Effector CD4-positive, alpha-beta T cell (primary cell): ENCODE measurements at places on chromosomes 12 and 14.

- DNase-seq: no peak
Measured at GRCh38 chr14:52413729-52414408, 99.8 kb downstream of the PTGER2 start.

DNA sequence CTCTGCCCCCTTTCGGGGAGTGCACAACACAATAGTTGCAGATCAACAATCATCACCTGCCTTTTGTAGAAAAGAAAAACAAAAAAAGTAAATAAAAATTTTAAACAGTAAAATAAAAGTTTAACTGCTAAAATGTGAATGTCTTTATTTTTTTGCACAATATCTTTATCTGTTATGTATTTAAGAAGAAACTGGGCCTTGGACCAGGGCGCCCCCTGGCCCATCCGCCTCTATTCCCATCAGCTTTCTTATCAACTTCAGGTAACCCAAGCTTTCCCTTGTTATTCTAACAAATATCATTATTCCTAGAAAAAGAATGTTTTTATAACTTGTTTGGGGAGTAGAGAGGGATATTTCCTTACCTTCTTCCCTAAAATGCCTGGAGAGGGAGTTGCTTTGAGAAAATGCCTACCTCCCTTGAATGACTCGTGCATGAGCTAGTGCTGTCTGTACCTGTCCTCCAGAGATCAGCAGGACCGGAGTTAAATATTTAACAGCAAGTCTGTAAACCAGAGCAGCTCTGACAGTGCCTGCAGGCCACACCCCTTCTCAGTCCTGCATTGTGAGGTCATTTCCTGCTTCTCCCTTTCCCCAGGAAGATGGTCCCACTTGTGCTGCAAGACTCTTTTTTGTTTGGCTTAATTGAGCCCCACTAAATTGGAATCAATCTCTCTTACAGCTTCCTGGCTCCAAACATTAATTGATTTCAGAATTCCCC, 192.8 kb upstream of the RGS6 start:
- no peak for DNase-seq

DNA sequence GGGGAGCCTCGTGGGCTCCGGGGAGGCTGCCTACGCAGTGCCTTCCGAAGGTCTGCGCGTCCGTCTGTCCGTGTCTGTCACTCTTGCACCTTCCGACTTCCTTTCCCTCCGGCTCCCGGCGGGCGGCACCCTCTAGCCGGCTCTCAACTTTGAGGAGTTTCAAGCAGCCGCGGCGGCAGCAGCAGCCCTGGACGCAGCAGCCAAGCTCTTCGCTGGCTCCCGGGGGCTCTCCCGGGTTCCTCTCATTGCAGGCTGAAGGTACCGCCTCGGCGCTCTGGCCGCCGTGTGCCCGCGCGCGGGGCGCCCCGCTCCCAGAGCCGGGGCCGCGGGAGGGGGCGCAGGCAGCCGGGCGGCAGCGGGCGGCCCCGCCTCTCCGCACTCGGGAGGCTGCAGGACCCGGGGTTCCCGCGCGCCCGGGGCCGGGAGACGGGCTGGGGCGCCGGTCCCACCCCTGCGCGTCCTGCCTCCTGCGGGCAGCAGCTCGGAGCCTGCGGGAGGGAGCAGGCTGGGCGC, at the start of the genes AMIGO2 and PCED1B:
TSS of gene AMIGO2 (minus strand) at position 492 of the 513 bp plus-strand sequence. CDS start 957 bp downstream, outside the sequence.
TSS of gene PCED1B (plus strand) at position 154 of the 513 bp plus-strand sequence. CDS start 155,443 bp downstream, outside the sequence.
- peak; percentile 40 for DNase-seq

- DNase-seq: no peak
Measured at GRCh38 chr12:94186278-94187241, 38.2 kb downstream of the PLXNC1 start.

GRCh38 chr12:121804417-121805111, 755 bp downstream of the SETD1B start:
- DNase-seq: peak; percentile 60

DNA sequence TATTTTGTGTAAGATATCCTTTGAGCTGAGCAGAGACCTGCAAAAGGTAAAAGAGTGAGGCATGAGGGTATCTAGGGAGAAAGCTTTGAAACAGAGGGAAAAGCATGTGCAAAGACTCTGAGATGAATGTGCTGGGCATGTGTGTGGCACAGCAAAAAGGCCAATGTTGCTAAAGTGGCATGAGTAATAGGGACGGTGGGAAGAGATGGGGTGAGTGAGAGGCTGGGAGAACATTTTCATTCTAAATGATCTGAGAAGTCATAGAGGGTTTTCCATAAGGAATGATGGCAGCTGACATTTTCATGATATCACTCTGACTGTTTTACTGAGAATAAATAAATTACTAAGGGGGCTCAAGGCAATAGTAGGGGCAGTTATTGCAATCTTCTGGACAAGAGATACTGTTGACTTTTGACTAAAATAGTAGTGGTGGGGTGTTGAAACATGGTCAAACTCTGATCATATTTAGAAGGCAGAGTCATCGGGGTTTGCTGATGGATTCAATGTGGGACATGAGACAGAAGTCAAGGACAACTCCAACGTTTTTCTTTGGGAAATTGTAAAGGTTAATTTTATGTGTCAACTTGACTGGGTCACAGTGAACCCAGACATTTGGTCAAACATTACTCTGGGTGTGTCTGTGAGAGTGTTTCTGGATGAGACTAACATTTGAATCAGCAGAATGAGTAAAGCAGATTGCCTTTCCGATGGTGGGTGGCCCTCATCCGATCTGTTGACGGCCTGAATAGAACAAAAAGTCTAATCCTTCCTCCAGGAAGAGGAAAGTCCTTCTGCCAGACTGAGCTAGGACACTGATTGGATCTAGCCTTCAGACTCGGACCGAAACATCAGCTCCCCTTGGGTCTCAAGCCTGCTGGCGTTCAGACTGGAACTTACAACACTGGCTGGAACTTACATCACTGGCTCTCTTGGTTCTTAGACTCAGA, 193.9 kb upstream of the PLXNC1 start:
- no peak for DNase-seq

DNA sequence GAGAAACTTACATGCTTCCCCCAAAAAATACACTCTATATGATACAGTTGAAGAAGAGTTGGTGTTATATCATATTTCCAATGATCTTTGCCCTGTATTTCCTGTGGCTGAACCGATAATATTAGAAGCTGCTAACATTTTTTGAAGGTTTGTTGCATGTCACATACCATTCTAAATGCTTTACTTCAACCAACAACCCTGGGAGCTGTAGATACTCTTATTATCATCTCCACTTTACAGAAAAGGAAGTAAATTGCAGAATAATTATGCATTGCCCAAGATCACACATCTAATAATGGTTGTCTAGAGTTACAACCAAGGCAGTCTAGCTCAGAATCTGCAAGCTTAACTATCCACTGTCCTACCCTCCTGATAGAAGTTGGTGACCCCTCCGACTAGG, 182.8 kb downstream of the NUAK1 start:
- DNase-seq: no peak

GRCh38 chr12:44405297-44405696, 470.8 kb downstream of the NELL2 start:
- DNase-seq: no peak

DNA sequence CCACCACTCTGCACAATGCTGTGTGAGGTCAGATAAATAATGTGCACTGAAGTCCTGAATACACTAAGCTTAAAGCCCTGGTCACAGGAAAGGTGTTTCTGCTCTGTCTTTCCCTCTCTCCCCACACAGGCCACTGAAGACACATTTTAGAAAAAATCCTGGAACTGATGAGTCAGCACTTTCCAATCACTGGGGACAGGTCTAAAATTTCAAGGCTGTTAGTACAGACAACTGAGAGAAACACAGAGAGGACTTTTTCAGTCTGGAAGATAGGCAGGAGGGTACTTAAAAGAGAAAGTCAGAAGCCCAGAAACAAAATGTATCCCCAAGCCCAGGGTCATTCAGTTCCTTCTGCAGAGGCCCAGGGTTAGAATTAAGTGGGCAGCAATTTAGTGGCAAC, 333.9 kb upstream of the CCDC196 start:
- no peak for DNase-seq

- DNase-seq: no peak
Measured at GRCh38 chr14:81837304-81837703, 303.7 kb upstream of the SEL1L start.

DNA sequence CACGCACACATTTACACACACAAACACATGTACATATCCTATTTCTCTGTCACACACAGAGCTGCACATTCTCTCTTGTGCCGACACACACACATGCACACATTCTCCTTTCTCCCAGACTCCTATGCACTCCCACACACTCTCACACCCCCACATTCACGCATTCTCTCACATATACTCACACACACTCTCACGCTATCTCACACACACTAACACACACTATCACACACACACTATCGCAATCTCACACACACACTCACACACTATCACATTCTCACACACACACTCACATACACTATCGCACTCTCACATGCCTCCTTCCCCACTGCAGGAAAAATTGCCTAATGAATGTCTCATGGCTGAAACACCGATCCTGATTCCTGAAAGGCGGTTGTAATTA, 450.7 kb downstream of the AACS start:
- no peak for DNase-seq

DNA sequence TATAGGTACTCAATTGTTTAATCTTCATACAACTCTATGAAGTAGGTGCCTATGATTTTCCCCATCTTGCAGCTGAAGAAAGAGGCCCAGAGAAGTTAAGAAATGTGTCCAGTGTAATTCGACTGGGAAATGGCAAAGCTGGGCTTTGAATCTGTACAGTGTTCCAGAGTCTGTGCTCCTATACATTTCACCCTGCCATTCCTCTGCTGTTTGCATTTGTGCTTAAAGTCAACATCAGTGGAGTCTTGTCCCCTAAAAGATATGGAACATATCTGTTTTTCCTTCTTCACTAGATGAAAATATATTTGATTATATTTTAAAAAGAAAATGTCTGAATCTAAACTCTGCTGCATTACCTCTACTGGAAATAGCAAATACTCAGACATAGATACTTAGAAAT, 88.6 kb downstream of the SEC23A start:
- no peak for DNase-seq

GRCh38 chr14:22397221-22397737, 191.7 kb downstream of the DAD1 start:
- DNase-seq: no peak

DNA sequence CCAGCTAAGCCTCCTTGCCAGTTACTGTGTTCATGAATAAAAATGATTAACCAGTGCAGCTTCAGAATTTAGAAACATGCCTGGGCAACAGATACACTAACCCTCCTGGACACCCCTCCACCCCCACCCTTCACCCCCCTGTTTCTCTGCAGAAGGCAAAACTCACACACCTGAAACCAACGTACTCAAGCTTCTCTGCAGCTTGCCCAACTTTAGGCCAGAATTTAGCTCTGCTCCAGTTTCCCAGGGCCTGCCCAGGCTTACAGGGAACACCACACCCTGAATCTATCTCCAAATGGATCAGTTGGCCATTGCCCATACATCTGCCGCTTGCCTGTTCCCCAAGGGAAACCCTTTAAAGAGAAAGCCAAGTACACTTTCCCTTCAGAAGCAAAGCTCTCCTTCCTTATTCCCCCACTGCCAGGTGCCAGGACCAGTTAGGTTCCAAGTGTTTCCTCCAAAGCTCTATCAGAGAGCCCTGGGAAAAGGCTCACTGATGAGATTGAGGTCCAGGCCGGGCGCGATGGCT, 1.8 kb upstream of the SPPL3 start:
- DNase-seq: no peak

GRCh38 chr12:29428633-29429032, 47.7 kb upstream of the ERGIC2 start:
- DNase-seq: no peak

- DNase-seq: no peak
Measured at GRCh38 chr12:5402009-5402935, 29.6 kb upstream of the NTF3 start.

- no peak for DNase-seq
Measured at GRCh38 chr12:54138219-54138618, 50.6 kb downstream of the SMUG1 start.

DNA sequence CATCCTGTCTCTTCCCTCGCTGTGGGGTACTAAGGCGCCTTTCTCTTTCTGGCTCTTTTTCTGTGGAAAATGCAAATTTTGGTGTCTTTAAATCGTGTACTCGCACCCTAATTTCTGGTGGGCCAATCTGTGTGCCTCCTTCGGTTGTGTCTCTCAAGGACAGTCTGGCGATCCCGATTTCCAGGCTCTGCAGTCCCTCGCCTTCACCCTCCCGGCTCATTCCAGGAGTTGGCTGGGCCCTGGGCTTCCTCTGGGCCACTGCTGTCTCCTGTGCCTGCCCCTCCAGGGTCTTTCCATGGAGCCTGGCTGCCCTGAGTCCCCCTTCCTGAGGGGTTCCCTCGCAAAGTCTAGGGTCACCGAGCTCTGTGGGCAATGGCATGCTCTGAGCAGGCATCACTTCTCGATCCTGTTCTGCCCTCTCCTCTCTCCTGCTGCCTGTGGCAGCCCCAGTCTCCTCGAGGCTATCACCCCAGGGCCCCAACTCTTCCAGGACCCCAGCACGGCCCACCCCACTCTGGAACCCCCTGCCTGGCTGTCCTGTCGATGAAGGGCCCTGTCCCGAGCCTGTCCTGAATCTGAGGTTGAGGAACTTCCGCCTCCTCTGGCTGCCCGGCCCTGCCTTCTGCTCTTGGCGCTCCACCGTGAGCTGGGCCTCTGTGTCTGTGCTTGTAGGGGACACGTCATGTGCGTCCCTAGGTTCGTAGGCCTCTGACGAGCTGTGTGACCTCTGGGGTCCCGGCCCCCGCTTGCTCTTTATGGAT, 24.1 kb downstream of the AHNAK2 start:
- DNase-seq: no peak

DNA sequence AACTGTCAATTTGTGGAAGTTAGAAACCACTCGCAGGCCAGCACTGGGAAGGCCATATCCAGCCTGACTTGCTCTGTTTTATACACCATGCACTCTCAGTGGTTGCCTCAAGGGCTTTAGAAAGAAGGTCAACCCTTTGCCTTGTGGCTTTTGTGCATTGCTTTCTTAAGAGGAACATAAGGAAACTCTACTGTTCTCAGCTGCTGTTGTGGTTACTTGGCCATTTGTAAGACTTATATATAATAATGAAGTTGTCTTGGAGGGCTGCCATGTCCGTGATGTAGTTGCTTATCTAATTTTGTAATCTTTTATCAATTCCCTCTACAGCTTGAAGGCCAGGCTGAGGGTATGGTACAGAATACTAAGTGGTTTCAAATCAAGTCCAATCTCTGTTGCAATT, 637.8 kb downstream of the DIO2 start:
- no peak for DNase-seq

- no peak for DNase-seq
Measured at GRCh38 chr12:123761841-123762714, at the start of gene DNAH10. TSS of gene DNAH10 (plus strand) at chr12:123762301. CDS start at chr12:123762337, 36 bp downstream.

GRCh38 chr14:51627313-51627712, 24.4 kb upstream of the FRMD6 start:
- DNase-seq: no peak

DNA sequence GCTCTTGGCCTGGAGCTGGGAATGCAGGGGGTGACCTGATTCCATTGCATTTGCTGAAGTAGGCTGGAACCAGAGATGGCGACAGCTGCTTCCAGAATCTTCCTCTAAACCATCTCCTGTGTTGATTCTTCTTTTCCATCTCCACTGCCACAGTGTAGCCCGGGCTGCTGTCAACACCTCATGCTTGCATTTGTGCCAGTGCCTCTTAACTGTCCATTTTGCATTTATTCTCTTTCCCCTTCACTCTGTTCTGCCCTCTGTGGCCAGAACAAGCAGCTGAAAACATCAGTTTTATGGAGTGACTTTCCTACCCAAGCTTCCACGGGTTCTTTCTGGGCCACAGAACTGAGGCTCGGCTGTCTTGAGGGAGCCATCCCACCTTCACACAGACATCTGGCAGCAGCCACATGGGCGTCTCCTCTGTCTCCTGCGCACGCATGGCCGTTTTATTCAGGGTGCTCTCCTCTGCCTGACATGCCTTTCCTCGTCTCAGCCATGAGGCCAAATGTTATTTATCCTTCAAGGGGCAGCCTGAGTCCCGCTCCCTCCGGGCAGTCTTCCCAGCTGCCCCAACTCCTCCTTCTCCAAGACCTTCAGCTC, 51.7 kb downstream of the SMOC1 start:
- DNase-seq: no peak
